Neural crest cell (in vitro differentiated cells): ENCODE measurements at places on chromosomes 2 and 18.

DNA sequence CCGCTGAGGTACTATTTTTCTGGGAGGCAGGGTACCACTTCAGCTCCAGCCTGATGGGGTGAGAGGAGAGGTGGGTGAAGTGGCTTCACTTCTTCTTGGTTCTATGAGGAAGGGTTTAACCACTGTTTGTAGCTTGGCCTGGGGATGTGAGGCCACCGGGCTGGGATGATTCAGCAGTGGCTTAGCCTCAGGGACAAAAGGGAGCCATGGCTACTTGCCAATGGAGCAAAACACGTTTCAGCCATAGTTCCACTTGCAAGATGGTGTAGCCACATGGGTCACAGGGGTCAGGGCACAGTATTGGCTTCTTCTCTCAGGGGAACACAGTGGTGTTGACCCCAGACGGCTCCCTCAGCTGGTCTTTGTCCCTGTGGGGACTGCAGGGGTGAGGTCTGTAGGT lies 14.9 kb downstream of the ZDBF2 start:
- no peaks in the 10 kb centered on the region for H3K4me1 ChIP-seq
- H3K27ac ChIP-seq: no peak overlapping the region

- no peak overlapping the region for H3K4me3 ChIP-seq
- no peaks in the 10 kb centered on the region for H3K36me3 ChIP-seq
- peaks cover 17% of the 10 kb centered on the region for H3K4me1 ChIP-seq
- no peak overlapping the region for H3K27ac ChIP-seq
- H3K27me3 ChIP-seq: no peaks in the 10 kb centered on the region
Observed at GRCh38 chr18:272650-273049, 4.8 kb upstream of the THOC1 start.

DNA sequence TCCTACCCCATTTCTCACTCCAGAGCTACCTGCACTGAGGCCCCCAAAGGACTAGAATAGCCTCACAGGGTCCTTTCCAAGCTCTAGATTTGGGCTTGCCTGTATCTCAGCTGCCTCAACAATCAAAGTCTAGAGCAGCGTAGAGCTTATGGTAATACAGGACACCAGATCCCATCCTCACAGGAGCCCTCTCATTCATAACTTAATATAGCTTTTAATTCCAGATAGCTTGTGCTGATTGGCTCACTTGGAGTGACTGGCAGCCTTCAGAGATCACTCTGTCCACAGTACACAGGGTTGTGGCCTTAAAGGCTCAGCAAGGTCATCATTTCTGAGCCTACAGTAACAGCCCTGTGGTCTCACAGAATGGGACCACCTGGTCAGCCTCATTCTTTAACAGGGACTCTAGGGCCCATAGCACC lies 51.4 kb downstream of the ZFP36L2 start:
- H3K27ac ChIP-seq: no peak overlapping the region
- H3K27me3 ChIP-seq: no peaks in the 10 kb centered on the region
- no peak overlapping the region for H3K4me3 ChIP-seq
- H3K36me3 ChIP-seq: no peaks in the 10 kb centered on the region
- H3K4me1 ChIP-seq: peaks cover 36% of the 10 kb centered on the region

GRCh38 chr2:24362253-24362652 lies 1.9 kb upstream of the ITSN2 start:
- peak overlapping the region; percentile 72 for H3K4me3 ChIP-seq
- peaks cover 21% of the 10 kb centered on the region for H3K27me3 ChIP-seq
- H3K27ac ChIP-seq: no peak overlapping the region
- no peak for DNase-seq

GRCh38 chr2:168601741-168602140 lies 145.7 kb downstream of the CERS6 start:
- H3K27me3 ChIP-seq: no peaks in the 10 kb centered on the region
- peaks cover 20% of the 10 kb centered on the region for H3K36me3 ChIP-seq
- peaks cover 4% of the 10 kb centered on the region for H3K4me1 ChIP-seq
- no peak overlapping the region for H3K4me3 ChIP-seq
- no peak overlapping the region for H3K27ac ChIP-seq

DNA sequence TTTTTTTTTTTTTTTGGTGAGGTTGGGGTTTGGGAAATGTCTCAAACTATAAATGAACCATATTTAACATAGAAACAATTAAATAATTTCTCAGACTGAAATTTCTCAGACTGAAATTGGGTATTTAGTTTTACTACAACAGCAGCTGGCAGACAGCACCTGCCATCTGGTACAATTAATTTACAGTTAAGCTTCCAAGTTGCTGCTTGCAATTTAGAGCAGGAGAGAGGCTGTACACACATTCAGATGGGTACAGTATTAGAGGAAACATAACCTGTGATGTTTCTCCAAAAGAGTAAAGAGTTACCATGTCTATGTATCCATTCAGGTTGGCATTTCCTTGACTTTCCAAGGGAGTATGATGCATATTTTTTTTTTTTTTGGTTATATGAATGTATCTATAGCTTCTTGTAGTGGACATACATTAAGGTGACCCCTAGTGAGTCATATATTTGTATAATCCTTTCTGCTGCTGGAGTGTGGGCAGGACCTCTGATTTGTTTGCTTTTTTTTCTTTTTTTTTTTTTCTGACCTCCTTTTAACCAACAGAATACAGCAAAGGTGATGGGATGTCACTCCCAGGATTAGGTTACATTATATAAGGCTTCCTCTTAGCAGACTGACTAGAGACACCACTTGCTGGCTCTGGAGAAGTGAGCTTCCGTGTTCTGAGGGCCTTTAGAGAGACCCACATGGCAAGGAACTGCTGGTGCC lies 201.7 kb downstream of the PTH2R start:
- no peaks in the 10 kb centered on the region for H3K27me3 ChIP-seq
- no peak for DNase-seq
- H3K36me3 ChIP-seq: peaks cover 4% of the 10 kb centered on the region
- no peak overlapping the region for H3K4me3 ChIP-seq

DNA sequence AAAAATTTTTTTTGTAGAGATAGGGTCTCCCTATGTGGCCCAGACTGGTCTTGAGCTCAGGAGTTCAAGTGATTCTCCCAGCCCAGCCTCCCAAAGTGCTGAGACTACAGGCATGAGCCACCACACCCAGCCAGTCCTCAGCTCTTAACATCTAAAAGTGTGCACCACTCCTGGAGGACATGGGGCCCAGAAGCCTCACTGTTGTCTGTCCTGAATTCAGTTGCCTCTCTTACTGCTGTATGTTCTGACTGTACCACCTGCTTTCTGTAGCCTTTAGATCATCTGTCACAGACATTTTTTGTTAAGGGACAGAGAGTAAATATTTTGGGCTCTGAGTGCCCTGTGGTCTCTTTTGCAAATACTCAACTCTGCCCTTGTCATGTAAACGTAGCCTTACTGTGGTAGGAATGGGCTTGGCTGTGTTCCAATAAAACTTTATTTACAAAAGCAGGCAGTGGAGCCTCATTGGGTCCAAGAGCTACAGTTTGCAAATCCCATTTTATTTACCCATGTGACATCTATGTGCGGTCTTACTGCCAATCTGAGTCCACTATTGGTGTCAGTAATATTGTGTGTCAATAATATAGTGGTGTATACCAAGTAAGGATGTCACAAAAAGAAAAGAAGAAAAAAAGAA lies 38.1 kb downstream of the TMEM37 start:
- H3K36me3 ChIP-seq: no peaks in the 10 kb centered on the region
- no peaks in the 10 kb centered on the region for H3K4me1 ChIP-seq
- peaks cover 2% of the 10 kb centered on the region for H3K27me3 ChIP-seq
- H3K4me3 ChIP-seq: no peak overlapping the region

- no peak for DNase-seq
- H3K27me3 ChIP-seq: no peaks in the 10 kb centered on the region
- no peak overlapping the region for H3K4me3 ChIP-seq
- H3K27ac ChIP-seq: no peak overlapping the region
Observed at GRCh38 chr18:76442413-76443171, 52.5 kb downstream of the ZNF516 start.

GRCh38 chr2:11907190-11907589 lies 160.8 kb downstream of the LPIN1 start:
- H3K36me3 ChIP-seq: no peaks in the 10 kb centered on the region
- no peak overlapping the region for H3K4me3 ChIP-seq
- no peaks in the 10 kb centered on the region for H3K4me1 ChIP-seq
- H3K27ac ChIP-seq: no peak overlapping the region
- DNase-seq: no peak
- H3K27me3 ChIP-seq: no peaks in the 10 kb centered on the region

DNA sequence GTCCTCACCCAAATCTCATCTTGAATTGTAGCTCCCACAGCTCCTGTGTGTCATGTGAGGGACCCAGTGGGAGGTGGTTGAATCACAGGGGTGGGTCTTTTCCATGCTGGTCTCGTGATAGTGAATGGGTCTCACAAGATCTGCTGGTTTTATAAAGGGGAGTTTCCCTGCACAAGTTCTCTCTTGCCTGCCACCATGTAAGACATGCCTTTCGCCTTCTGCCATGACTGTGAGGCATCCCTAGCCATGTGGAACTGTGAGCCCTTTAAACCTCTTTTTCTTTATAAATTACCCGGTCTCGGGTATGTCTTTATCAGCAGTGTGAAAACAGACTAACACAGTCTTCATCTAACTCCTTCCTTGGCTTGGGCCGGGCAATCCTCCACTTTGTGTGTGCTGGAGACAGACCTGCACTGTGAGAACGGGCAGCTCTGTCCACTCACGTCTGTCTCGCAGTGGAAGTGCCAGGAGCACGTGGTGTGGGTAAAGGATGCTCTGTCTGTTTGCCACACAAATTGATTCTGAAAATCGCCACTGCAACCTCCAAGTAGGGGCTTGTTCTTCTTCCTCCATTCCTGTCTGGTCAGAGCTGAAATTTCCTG lies 47.6 kb upstream of the OTOS start:
- no peaks in the 10 kb centered on the region for H3K4me1 ChIP-seq
- peaks cover 3% of the 10 kb centered on the region for H3K36me3 ChIP-seq
- peaks cover 3% of the 10 kb centered on the region for H3K27me3 ChIP-seq
- DNase-seq: no peak

DNA sequence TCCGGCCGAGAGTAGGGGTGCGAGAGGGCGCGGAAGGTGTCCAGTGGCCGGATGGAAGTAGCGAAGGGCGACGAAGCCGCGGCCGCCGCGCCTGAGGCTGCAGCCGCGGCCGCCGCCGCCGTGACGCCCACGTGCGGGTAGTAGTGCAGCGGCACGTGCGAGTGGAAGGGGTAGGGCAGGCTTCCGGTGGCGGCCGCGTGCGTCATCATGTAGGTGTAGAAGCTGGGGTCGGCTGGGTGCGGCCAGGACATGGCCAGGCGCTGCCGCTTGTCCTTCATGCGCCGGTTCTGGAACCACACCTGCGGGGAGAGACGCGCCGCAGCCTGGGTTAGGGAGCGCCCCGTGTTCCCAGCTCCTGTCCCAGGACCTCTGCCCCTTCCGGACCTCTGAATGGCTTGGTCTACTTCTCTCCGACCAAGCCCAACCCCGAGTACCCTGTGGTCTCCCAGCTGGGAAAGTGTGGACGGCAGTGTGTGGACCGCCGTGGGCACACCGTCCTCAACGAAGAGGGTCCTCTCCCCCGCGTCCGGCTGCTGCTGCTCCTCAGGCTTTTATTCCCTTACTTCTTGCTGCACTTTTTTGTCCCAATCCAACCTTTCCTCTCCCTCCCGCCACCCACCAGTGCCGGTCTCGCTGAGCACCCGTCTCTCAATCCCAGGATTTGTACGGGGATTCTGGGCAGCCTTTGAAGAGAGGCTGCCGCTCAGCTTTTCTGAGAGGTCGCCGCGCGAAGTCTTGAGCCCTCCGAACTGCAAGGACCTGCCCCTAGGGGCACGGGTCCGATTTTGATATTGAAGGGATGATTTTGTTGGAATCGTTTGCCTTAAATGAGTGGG lies 3.0 kb downstream of the EVX2 start:
- peaks cover 6% of the 10 kb centered on the region for H3K36me3 ChIP-seq
- no peak for DNase-seq
- no peak overlapping the region for H3K27ac ChIP-seq
- H3K4me1 ChIP-seq: peaks cover 13% of the 10 kb centered on the region

DNA sequence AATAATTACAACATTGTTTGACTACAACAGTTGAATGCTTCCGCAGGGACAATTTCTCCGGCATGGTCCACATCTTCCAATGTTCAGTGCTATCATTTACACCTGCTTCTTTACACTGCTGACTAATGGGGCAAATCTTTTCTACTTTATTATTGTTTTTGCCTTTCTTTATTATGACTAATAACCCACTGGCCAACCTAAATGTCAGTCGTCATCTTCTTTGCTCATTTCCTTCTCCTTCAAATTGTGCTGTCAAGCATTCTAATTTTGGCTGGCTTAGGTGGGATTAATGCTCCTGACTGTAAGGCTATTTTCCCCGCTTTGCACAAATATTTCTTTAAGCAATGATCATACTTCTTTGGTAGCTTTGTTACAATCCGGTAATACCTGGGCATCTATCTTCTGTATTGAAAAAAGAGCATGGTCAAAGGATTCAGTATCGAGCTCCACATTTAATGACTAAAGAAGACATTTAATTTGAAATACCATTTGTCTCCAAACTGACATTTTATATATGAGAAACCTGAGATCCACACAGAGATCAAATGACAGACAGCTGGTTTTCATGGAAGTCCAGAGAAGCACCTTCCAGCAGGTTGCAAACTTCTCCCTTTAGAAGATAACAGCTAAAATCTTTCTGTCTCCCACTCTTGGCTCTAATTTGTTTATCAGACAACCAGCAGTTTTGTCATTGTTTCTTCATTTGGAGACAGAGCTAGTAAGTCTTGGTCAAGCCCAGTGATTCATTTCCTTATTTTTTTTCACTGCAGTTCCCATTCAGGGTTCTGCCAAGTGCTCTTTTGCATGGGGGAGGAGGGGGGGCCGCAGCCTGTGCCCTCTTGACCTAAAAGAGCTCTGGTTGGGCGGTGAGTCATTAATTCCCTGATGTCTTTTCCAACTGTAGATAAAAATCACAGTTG lies 132.9 kb downstream of the SOCS6 start:
- no peak overlapping the region for H3K4me3 ChIP-seq
- H3K4me1 ChIP-seq: peaks cover 7% of the 10 kb centered on the region
- no peak overlapping the region for H3K27ac ChIP-seq
- H3K36me3 ChIP-seq: no peaks in the 10 kb centered on the region
- no peaks in the 10 kb centered on the region for H3K27me3 ChIP-seq

- no peak overlapping the region for H3K4me3 ChIP-seq
- no peak overlapping the region for H3K27ac ChIP-seq
- peaks cover 14% of the 10 kb centered on the region for H3K4me1 ChIP-seq
- no peaks in the 10 kb centered on the region for H3K36me3 ChIP-seq
Observed at GRCh38 chr2:100513650-100514049, 43.4 kb downstream of the NMS start.

GRCh38 chr18:45856531-45856930 lies 31.1 kb downstream of the SIGLEC15 start:
- no peaks in the 10 kb centered on the region for H3K4me1 ChIP-seq
- peaks cover 35% of the 10 kb centered on the region for H3K36me3 ChIP-seq
- H3K4me3 ChIP-seq: no peak overlapping the region
- no peaks in the 10 kb centered on the region for H3K27me3 ChIP-seq

DNA sequence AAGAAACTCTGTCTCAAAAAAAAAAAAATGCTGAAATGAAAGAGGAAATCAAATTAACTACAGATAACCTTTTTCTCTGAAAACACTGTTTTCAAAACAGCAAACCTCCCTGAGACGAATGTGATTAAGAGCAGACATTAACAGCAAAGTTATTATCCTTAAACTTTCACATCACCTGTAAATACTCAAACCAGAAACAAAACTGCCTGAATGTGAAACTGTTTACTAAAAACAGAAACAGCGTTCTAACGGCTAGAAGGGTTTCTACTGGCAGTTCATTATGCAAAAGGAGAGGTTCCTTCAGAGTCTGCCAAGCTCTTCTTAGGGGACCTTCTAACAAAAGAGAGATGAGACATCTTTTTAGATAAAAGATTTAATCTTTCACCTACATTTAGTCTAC lies 45.9 kb downstream of the PNO1 start:
- DNase-seq: no peak
- no peaks in the 10 kb centered on the region for H3K27me3 ChIP-seq
- no peaks in the 10 kb centered on the region for H3K4me1 ChIP-seq
- no peak overlapping the region for H3K27ac ChIP-seq

GRCh38 chr2:55581435-55581834 lies 36.0 kb downstream of the PPP4R3B start:
- no peak for DNase-seq
- H3K4me3 ChIP-seq: no peak overlapping the region
- H3K27me3 ChIP-seq: no peaks in the 10 kb centered on the region
- no peak overlapping the region for H3K27ac ChIP-seq
- H3K36me3 ChIP-seq: peaks cover 13% of the 10 kb centered on the region
- H3K4me1 ChIP-seq: no peaks in the 10 kb centered on the region
